Thoracic aorta endothelial cell (primary cell): ENCODE measurements at places on chromosomes 4 and X. TPM values are rescaled to one million over a fixed set of nuclear protein-coding genes. Genes with fewer than 3 reads are reported as not detected.

CENPE gene
- total RNA-seq = 49.7 and 72.2 TPM in 2 replicates

HS3ST1 gene
- total RNA-seq = 2.9 and 4.9 TPM in 2 replicates

RASGEF1B gene
- 0.13 and 0.79 TPM in 2 replicates for total RNA-seq

PLAC1 gene
- total RNA-seq = 1.6 TPM in 1 of 2 replicates, not detected in the other
